ENCODE measurements at places on chromosomes 2 and 18. TPM values are rescaled to one million over a fixed set of nuclear protein-coding genes. Genes with fewer than 3 reads are reported as not detected.

Gene GALNT13
- 7.4 TPM for total RNA-seq

Gene KLHL41
- 0.73 TPM for total RNA-seq

Gene SOX11
- total RNA-seq, result 201 TPM

Gene CYP1B1
- 17.5 TPM for total RNA-seq

Gene DNAH6
- total RNA-seq, result 2.8 TPM

Gene RAB6C
- total RNA-seq, result not detected

Gene C2orf15
- total RNA-seq, result 0.23 TPM

Gene LYPD6
- total RNA-seq, result 7.3 TPM

- DNase-seq, result no peak
These were observed 154.3 kb downstream of the EIPR1 start for GRCh38 chr2:3223080-3223923.

DNA sequence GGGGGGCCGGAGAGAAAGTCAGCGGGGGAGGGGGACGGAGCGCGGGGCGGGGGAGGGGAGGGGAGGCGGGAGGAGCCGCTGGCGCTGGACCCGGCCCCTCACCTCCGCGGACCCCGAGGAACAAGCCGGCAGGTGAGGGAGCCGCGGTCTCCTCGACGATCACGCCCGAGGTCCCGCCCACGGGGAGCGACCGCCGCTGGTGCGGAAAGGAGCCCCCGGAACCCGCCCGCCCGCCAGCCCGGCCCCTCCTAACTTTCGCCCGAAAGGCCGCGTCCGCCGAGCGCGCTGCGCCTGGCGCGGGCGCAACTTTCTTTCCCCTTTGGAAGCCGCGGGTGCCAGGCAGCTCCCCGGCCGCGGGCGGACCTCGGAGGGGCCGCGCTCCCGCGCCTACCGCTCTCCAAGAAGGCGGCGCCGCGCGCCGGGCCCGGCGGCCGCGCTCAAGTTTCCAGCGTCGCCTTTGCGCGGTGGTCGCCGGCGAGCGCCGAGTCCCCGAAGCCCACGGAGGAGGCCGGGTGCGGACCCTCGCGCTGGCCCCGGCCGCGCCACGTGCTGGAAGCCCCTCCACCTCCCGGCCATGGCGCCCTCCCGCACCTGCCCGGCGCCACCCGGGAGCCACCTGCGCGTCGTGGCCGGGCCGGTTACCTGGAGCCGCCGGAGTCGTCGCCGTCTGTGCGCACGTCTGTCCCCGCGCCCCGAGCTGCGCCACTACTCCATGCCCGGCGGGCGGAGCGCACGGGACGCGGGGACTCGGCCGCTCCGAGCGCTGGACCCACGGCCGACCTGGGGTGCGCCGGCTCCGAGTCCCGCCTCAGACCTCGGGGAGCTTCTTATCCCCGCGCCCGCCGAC is at the start of gene ALKAL2:
Gene ALKAL2 (minus strand): TSS at position 181 of the 847 bp plus-strand sequence. CDS start 256 bp downstream, outside the sequence.
- no peak for DNase-seq

DNA sequence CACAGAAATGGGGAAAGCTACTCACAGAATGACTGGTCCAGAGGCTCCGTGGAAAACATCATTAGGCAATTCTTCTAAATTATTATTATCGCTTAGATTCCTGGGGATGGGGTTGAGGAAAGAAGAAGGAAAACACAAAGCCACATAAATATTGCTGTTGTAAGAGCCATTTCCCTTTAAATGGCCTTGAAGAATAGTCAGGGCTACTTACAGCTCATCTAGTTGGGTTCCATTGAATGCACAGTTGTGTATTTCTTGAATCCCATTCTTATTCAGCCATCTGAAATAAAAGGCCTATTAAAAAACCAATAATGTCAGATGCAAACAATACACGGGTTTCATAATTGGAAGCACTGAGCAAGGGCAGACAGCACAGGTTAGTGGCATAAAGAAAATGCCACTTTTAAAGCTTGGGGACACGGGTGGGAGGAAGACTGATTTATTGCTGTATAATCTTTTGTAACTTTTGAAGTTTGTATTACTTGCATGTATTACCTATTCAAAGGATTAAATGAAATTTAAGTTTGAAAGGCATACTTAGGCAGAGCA is 171.4 kb downstream of the FSHR start:
- DNase-seq, result no peak

DNA sequence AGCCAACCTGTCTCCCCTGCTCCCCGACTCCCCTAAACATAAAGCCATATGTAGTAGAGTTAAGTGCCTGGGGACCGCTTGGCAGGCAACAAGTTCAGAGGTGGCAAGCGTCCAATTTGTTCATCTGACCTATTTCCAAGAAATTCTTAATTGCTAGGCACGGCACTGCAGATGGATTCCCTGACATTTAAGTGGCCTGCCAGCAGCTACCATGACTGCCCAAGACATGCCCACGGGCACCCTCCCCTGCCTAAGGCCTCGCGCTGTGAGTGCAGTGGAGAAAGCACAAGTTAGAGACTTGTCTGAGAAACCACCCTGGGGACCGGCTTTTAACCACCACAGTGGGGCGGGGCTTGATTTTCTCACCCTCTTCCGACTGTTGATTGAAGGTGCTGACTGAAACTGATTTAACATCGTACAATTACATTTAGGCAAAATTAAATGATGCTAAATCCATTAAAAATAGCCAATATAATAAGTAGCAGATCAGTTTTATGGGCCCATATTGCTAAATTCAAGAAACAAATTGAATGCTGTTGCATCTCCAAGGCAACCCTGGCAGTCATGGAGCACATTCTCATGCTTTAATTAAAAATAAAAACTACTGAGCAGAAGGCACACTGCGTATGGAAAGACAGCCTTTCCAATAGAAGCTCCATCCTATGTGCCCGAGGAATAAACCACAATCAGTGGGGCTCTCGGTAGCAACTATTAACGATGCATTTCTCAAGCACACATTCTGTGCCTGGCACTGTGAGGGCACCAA is 163.6 kb upstream of the ACAA2 start:
- no peak for DNase-seq

DNA sequence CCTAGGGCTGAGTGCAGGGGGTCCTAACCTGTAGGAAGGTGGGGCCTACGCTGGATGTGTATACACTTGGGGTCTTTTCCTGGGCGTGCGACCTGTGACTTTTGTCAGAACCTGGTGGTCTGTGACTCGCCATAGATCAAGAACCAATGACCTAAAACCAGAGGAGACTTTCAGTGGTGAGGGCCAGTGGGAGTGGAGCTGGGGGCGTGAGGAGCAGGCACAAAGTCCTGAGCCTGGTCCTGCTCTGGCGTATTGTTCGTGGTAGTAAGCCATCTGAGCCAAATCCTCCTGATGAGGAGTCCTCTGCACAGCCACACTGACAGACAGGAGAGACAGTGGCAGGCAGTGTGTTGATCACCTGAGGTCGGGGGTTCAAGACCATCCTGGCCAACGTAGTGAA is 8.9 kb downstream of the INPP4A start:
- DNase-seq, result no peak

- no peak for DNase-seq
These were observed 1077.3 kb upstream of the TMEFF2 start for GRCh38 chr2:193272011-193272410.

DNA sequence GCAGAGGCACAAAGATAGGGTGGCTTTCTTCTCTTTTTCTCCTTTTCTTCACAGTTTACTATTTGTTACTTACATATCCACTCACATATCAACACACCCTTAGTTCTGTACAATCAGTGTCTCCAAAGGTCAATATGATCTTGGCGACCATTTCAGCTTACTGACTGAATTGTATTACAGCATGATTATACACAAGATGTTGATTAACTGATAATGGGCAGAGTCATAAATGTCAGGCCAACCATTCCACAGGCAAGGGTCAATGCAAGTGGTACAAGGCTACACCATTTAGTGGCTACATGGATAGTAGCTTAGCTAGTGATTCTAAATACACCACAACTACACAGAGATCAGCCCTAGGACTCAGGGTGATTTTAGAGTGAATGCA is 20.4 kb upstream of the SP3 start:
- DNase-seq, result no peak

DNA sequence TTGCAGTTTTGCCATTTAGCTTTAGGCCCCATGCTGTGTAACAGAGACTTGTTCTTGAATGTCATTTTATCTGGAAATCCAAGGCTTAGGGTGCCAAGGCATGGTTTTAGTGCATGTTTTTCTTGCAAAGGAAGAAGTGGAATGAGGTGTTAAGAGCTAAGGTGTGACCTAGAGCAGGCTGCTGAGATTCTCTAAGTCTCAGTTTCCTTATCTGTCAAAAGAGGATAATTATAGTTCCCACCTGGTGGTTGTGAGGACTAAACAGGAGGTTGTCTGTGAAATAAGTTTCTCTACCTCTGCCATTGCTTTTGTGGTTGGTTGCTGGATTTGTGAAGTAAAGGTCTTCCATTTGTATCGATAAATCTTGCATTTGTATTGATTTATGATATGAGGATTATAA is 82.0 kb downstream of the TANC1 start:
- DNase-seq, result no peak

- no peak for DNase-seq
These were observed 75.3 kb downstream of the CABYR start for GRCh38 chr18:24214144-24214543.

GRCh38 chr2:160574468-160575140 is 81.0 kb upstream of the RBMS1 start:
- no peak for DNase-seq

Data from neural crest cell (in vitro differentiated cells).